ENCODE measurements at places on chromosomes 4 and X. TPM values are rescaled to one million over a fixed set of nuclear protein-coding genes. Genes with fewer than 3 reads are reported as not detected.

- no peak for DNase-seq
Measured at GRCh38 chr4:122766950-122767349, 34.4 kb downstream of the BBS12 start.

- DNase-seq = no peak
Measured at GRCh38 chr4:182093935-182094334, 149.3 kb upstream of the TENM3 start.

DNA sequence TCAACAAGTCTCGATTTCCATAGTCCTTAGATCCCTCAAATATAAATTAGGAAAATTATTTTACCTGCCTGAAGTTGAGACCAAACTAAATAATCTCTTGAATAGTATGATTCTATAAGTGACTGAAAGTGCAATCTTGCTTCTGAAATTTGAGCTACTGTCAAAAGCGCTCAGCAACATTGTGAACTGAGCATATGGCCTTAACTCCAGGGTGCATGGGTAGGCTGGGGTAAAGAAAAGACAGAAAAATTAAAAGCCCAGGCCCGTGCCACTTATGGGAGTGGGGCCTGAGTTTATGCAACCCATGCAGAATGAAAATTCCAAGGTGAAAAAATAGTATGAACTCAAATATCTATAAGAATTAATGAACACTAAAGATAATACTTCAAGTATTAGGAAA lies 9.8 kb downstream of the PGRMC2 start:
- no peak for DNase-seq

GRCh38 chr4:189176002-189176401 lies 764.7 kb upstream of the FRG1 start:
- no peak for DNase-seq

GRCh38 chr4:147110473-147111367 lies 165.1 kb upstream of the TTC29 start:
- no peak for DNase-seq

GRCh38 chrX:21960569-21961541 lies 20.3 kb downstream of the SMS start:
- no peak for DNase-seq

GRCh38 chr4:172995161-172995560 lies 173.4 kb upstream of the GALNT7 start:
- DNase-seq = no peak

- DNase-seq = no peak
Measured at GRCh38 chrX:71541210-71542022, 8.5 kb downstream of the OGT start.

The SORCS2 gene
- total RNA-seq = 0.64 TPM

The SUPT20HL2 gene
- total RNA-seq = not detected

The TRO gene
- total RNA-seq = 15.0 TPM

The KLB gene
- total RNA-seq = not detected

The SULT1E1 gene
- total RNA-seq = not detected
